ENCODE measurements at places on chromosomes 12 and 14.

DNA sequence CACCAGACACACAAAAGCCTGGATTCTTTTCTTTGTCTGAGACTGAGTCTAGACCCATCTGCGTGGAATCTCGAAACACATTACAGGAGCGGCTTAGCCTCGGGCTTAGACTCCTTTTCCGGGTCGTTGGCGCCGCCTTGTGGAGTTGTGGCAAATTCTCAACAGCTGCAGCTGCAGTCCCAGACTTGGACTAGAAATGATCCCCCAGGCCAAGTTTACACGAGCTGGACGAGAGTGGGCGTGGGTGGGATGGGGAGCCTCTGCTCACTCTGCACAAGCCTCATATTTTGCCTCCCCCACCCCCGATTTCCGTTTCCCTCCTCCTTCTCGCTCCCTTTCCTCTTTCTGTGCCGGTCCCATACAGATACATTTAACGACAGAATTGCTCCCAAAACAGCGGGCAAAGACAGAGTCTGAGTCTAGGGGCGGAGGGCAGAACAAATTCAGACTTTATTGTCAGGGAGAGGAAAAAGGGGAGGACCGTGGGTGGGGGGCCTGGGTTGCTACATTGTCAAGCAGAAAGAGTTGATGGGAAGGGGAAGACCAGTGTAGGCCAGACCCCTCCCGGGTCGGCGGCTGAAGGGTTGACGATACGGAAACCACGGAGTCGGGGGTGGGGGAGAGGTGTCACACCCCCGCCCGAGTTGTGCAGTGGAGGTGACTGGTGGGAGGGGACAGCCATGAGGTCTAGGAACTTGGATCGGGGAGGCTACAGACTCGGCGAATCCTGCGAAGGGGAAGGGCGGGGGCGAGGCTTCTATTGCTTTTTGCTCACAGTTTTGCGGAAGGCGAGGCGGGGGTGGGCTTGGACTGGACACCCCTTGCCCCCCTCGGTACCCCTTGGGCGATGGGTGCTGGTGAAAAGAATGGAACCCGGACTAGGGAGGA lies 4.7 kb upstream of the GPR84 start:
- peak; percentile 86 for DNase-seq

GRCh38 chr12:88953029-88953586 lies 372.8 kb upstream of the KITLG start:
- DNase-seq = no peak

DNA sequence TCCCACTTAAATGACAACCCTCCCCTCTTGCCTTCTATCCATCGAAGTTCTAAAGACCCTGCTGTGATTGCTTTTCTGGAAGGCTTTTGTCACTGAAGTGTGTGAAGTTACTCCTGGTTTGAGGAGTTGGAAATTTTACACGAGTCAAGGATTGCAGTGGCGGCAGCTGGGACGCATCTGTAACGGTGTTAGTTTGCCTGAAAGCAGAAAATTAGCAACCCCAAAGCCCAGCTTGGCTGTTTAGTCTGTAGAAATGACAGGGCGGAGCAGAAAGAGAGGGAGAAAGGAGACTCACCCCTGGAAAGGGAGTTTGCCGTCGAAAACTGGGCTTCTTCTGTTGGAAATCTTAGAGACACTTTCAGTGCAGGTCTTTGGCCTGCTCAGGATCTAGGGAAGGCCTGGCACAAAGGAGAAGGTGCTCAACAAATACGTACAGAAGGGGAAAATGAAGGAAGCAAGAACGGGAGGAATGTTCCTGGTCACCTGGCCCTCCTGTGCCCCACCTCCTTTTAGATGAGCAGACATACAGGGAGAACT lies 931 bp upstream of the MYF5 start:
- DNase-seq = no peak

DNA sequence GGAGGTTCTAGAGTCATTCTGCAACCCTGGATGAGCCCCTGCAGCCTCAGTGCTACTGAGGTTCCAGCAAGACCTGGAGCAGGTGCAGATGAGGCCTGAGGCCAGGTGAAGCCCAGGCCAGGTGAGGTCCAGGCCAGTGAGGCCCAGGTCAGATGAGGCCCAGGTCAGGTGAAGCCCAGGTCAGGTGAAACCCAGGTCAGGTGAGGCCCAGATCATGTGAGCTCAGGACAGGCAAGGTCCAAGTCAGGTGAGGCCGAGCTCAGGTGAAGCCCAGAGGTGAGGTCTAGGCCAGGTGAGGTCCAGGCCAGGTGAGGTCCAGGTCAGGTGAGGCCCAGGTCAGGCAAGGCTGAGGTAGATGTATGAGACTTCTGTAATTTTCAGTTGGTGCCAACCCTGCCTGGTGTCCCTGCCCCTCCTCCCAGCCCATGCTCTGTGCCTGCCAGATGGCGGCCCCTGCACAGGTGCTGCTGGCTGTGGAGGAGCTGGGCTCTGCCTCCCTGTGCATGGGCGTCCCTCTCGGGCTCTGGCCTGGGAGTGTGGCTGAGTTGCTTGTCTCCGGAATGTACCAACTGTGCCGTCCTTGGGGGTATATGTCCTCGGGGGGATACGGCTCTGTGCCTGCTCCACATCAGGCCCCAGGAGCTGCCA lies 388.5 kb downstream of the TMEM121 start:
- DNase-seq = no peak

- DNase-seq = no peak
These were observed 150.8 kb downstream of the TTC7B start for GRCh38 chr14:90665321-90666000.

DNA sequence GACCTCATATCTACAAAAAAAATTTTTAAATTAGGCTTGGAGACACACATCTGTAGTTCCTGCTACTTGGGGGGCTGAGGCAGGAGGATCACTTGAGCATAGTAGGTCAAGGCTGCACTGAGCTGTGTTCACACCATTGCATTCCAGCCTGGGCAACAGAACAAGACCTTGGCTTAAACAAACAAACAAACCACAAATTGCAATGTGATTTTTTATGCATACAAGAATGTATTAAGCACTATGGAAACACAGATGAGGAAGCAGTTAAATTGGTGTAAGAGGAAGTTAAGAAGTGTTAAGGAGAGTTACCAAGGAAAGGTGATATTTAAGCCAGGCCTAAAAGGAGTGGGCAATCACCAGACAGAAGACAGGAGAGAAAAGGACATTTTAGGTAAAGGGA lies 83.6 kb upstream of the HECTD1 start:
- no peak for DNase-seq

GRCh38 chr14:33611405-33612196 lies 339.3 kb downstream of the EGLN3 start:
- no peak for DNase-seq

GRCh38 chr12:14954269-14954668 lies 7.1 kb downstream of the ARHGDIB start:
- no peak for DNase-seq

GRCh38 chr12:84660139-84660538 lies 252.5 kb downstream of the SLC6A15 start:
- no peak for DNase-seq

DNA sequence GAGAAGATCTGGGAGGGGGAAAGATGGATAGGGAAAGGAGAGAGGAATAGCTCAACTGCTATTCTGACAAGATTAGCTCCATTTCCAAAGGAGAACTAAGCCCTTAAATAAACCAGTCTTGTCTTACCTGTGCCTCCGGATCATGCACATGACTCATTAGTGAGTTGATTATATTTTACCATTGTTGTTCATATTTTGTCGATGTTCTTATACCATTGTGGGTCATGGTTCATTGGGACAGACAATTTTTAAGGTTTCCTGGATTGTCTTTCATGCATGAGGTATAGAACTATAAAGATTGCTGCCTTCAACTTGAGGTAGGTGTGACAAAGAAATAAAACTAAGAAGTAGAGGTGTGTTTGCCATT lies 243.0 kb upstream of the ATP2B1 start:
- DNase-seq = no peak

DNA sequence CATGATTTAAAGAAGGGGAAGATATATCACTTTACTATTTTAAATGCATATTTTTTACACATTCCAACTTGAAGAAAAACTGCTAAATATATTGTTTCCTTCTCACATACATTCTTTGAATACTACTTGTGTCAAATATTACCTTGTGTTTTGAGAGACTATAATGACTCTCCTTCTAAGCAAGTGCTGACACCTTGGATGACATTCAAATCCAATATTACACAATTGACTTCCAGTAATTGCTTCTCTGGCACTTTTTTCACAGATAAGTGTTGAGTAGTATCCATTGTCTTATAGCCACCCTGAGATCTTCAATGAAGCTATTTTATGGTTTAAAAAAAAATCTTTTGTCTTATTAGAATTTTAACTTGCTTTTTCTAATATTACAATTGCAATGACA lies 61.2 kb upstream of the ST8SIA1 start:
- DNase-seq = no peak

DNA sequence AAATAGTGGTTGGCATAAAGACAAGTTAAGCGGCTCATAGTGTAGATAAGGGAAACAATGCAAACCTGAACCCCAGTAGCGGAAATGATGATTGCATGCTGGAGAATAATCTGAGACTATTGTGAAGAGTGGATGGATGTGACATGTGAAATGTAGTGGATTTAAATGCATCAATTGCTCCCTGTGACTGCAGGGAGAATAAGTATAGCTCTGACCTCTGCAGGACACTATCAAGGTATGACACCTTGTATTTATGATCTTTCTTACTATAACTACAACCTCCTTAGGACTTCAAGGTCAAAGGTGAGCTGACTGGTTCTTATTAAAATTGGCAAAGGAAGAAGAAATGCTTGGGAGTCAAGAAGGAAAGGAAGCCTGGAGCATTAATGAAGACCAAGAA lies 285.6 kb downstream of the GRIN2B start:
- no peak for DNase-seq

- DNase-seq = no peak
These were observed 4.8 kb downstream of the ITPK1 start for GRCh38 chr14:93110856-93111419.

DNA sequence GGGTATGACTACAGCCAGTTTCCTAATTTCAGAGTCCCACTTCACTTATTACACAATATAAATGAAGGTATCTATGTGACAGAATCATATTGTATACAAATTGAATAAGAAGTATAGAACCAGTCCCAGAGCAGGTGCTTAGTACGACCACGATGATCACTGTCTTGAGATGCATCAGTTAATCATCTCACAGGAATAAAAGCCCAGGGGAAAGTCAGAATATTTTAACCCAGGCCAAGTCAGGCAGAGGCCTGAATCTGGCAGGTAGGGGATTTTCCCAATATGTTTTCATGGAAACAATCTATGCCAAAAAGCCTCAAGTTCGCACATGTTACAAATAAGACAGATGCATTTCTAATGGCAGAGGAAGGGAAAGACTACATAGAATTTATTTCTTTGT lies 758.4 kb downstream of the BCL11B start:
- no peak for DNase-seq

DNA sequence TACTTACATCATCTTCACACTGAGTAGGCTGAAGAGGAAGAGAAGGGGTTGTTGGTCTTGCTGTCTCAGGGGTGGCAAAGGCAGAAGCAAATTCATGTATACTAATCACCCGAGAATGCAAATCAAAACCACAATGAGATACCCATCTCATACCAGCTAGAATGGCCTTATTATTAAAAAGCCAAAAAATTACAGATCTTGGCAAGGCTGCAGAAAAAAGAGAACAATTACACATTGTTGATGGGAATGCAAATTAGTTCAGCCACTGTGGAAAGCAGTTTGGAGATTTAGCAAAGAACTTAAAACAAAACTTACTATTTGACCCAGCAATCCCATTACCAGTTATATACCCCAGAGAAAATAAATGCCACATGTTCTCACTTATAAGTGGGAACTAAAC lies 154.9 kb downstream of the SEC23A start:
- DNase-seq = no peak

GRCh38 chr12:5921027-5921909 lies 23.8 kb downstream of the ANO2 start:
- no peak for DNase-seq

DNA sequence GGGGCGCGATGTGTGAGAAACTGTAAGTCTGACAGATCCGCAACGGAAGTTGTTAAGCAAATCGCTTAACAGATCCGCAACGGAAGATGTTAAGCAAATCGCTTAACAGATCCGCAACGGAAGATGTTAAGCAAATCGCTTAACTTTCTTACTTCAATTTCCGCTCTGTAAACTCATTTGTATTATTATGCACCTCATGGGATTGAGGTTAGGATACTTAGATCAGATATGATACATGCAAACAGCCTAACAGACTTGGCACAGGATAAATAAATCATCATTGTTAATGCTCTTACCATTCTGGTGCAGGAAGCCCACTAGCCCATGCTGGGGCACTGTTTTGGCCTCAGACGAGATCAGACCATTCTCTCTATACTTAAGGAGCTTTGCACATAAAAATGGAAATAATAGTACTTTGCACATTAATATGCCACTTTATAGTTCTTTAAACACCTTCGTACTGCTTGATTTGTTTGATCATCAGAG lies 399 bp downstream of the NCAPD2 start:
- no peak for DNase-seq

DNA sequence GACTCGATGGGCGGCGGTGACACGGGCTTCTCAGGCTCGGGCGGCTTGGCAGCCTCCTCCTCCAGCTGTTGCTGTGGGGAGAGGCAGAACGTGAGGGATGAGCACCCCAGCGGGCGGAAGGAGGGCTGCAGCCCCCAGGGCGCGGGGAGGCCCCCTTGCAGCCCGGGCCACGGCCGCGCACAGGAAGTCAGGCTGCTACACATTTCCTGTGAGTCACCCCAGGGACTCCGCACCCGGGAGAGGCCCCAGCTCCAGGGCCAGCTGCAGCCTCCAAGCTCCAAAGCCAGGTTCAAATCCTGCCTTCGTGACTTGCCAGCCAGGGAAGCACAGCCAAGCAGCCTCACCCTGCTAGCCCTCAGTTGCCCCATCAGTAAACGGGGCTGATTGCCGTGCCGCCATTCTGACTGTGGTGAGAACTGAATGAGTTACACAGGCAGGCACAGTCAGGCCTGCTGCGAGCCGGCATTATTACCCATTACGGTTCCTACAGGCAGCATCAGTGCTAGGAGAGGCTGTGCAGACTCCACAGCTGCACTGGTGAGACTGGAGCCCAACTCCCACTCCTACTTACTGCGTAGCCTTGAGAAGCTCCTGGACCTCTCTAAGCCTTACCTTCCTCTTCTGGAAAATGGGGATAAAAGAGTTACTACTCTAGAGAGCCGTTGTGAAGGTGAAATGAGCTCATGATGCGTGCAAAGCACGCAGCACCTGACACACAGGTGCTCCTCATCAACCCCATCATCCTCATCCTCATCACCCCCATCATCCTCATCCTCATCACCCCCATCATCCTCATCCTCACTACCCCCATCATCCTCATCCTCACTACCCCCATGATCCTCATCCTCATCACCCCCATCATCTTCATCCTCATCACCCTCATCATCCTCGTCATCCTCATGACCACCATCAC lies 100.9 kb downstream of the NCOR2 start:
- DNase-seq = peak; percentile 87
